ENCODE measurements at places on chromosomes 12 and 14.

DNA sequence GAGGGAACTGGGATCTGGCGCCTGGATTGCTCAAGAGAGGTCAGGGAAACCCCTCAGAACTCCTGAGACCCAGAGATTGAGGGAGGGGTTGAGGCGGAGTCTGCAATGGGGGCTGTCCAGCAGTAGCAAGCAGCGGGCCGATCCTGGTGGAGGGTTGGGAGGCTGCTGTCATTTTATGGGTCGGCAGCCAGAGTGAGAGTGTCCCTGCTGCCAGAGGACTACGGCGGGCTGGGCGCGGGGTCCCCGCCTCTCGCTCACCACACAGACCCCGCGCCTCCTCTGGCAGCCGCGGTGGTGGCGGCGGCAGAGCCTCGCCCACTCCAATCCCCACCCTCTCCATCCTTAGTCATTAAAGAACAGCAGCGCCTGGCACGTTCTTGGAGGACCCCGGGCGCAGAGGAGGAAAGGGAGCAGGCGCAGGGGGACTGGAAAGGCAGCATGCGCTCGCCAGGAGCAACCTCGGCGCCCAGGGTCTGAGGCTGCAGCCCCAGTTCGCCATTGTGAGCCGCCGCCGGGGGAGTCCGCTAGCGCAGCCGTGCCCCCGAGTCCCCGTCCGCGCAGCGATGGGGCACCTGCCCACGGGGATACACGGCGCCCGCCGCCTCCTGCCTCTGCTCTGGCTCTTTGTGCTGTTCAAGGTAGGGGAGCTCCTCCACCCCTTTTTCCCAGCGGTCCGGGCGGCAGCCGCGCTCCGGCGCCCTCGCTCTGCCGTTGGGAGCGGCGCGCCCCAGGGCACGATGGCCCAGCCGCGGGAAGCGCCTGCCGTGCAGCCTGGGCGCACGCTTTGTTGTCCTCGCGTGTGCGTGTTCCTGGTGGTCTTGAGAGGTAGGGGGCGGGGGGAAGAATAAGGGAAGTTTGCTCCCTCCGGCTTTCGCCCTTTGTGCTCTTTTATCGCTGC, at the start of gene PTPRO:
PTPRO (plus strand) TSS at position 345 of the 898 bp plus-strand sequence.
- no peak for DNase-seq

DNA sequence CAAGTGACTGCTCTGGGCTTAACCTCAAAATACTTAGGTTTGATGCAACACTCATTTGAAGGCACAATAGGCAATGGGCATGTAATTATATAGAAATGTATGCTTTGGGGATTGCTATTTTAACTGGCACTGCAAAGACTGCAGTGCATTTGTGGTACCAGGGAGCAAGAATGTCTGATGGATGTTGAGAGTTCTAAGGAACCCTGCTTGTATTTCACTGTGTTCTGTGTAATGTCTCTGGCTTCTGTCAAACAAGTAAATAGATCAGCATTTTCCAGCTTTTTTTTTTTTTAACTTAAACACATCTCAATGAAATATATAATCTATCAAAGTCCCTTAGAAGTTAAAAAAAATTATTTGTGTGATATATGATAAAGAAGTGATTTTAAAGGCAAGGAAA, 94.8 kb upstream of the ATP2B1 start:
- no peak for DNase-seq

DNA sequence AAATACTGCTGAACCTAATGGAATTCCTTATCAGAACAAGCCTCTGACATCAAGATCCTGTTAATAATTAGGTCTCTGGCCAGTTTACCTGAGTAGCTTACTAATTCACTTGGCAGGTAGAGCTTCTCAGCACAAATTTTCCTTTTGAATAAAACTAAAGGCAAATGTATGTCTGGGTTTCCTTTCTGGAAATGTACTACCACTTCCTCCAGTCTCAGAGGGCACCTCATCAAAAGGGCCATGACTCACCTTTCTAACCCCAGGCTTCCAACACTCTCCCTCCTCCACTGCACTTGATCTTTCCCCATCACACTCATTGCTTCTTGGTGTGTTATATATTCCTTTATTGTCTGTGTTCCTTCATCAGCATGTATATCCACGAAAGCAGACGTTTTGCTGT, 90.5 kb downstream of the SLC2A13 start:
- no peak for DNase-seq

- no peak for DNase-seq
These were observed 61.8 kb upstream of the DIO3 start for GRCh38 chr14:101499513-101499912.

- no peak for DNase-seq
These were observed 48.0 kb downstream of the ETNK1 start for GRCh38 chr12:22672951-22673350.

- no peak for DNase-seq
These were observed 53.5 kb downstream of the NUAK1 start for GRCh38 chr12:106085213-106085612.

GRCh38 chr12:46237371-46238045, 31.3 kb downstream of the SLC38A1 start:
- no peak for DNase-seq

DNA sequence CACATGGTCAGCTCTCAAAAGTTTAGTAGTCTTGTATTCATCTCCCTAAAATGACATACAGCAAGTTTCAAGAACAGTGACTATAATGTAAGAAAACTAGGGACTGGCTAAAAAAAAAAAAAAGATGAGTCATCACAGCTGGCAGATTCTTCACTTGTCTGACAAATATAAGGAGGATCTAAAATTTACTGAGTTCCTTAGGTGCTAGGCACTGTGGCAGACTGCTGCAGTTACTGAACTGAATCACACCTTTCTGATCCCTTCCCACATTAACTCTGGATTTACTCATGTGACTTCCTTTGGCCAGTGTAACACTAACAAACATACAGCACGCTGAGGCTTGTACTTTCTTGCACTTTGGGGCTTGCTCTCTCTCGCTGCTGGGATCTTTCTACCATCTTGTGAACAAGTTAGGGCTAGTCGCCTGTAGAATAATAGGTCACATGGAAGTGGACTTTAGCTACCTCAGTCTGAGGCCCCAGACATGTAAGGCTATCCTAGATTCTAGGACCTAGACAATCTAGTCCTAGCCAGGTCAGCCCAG, 32.1 kb downstream of the BAZ1A start:
- DNase-seq = no peak

- DNase-seq = no peak
These were observed 25.1 kb downstream of the TESPA1 start for GRCh38 chr12:54959291-54960018.

GRCh38 chr12:118964988-118965387, 16.4 kb upstream of the SRRM4 start:
- no peak for DNase-seq

- DNase-seq = no peak
These were observed 55.9 kb upstream of the TSPAN11 start for GRCh38 chr12:30870491-30871265.

GRCh38 chr12:25553098-25553497, at the start of gene LMNTD1:
LMNTD1 (minus strand) TSS chr12:25553283; CDS start chr12:25552959, 324 bp downstream.
- DNase-seq = no peak

- peak; percentile 46 for DNase-seq
These were observed 2.5 kb upstream of the CACNA2D4 start for GRCh38 chr12:1920971-1921370.

DNA sequence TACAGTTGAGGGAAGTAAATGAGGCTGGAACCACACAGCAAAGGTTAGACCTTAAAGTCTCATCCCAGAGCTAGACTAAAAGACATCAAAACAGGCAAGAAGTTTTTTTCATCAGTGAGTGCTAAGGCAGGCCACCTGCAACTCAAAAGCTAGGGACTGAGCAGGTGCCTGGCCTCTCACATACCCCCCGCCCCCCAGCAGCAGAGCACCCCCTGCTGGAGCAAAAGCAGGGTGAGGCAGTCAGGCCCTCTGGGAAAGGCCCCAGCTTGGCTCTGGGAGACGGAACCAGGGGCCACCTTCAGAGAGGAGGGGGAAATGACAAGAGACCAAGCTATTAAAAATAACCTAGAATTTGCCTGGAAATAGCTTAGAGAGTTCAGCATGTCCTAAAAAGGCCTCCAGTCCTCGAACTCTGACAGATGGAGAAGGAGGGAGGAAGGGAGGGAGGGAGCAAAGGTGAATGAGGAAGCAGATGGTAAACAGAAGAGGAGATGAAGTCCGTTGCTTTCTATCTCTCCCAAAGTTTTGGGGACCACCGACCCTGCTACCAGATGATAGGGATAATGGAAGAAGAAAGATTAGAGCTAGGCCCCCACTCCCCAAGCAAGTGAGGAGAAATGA, 1.8 kb downstream of the ITGA7 start:
- no peak for DNase-seq

DNA sequence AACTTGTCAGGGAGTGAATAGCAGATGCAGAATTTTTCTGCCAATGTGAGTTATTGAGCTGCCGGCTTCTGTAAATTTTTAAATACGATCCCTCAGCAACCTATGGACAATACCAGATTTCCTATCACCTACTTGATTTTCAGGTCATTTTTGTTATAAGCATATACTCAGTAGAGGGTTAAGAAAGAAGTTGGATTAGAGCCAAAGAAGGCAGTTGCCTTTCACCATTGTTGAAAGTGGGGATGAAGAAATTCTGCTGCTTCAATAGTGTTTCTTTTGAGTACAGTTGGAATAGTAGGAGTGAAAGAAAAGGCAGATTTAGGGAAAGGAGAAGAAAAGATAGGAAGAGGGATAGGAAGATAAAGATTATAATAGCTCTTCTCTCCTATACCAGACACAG, 197.1 kb downstream of the ATP23 start:
- DNase-seq = no peak

- no peak for DNase-seq
These were observed at the start of gene BCL2L2 for GRCh38 chr14:23306412-23307145. BCL2L2 (plus strand) TSS chr14:23306833; CDS start chr14:23307768, 935 bp downstream.

- DNase-seq = peak; percentile 68
These were observed 34.4 kb downstream of the WBP11 start for GRCh38 chr12:14768823-14769405.

DNA sequence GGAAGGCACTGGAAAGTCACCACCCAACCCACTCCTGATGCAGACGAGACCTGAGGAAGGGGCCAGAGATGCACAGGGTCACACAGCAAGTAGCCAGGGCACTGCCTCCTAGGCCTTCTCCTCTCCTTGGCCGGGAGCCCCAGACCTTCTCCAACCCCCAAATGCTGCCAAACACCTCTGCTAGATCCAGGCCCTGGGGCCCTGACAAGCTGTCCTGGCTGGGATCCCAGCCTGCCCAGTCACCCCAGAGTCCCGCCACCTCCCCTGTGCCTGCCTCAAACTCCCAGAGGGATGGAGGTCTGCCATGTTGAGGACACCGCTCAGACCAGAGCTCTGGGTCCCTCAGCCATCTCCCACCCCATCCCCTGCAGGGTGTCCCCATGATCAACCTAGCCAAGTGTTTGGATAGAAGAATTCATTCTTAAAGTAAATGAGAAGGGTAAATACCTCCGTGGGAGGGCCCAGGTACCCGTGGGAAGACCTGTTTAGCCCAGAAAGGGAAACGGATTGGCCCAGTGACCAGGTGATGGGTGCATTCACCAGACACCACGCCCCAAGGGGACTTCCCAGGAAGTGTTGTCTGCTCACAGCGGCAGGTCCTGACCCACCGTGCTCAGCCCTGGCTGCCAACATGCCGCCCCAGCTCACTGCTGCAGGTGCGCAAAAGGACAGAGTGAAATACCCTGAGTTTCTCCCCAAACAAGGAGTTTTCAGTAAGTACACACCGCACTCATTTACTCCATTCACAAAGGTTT, 4.6 kb upstream of the DIO3 start:
- DNase-seq = no peak

DNA sequence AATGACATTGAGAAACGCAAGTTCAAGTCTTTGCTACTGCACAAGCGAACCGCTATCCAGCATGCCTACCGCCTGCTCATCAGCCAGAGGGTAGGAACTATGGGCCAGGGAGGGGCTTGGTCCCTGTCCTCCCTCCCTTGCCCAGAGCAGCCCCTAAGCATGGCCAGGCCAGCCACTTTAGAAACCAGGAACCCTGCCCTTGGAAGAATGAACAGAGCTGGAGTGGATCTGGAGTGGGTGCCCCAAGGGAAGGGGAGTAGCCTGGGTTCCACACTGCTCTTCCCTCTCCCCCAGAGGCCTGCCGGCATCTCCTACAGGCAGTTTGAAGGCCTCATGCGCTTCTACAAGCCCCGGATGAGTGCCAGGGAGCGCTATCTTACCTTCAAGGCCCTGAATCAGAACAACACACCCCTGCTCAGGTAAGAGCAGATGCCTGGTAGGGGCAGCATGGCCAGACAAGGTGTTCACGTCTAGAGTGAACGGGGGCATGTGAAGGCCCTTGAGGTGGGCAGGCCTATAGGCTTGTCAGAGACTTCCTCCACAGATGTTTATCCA, 55.8 kb downstream of the TPCN1 start:
- DNase-seq = no peak

DNA sequence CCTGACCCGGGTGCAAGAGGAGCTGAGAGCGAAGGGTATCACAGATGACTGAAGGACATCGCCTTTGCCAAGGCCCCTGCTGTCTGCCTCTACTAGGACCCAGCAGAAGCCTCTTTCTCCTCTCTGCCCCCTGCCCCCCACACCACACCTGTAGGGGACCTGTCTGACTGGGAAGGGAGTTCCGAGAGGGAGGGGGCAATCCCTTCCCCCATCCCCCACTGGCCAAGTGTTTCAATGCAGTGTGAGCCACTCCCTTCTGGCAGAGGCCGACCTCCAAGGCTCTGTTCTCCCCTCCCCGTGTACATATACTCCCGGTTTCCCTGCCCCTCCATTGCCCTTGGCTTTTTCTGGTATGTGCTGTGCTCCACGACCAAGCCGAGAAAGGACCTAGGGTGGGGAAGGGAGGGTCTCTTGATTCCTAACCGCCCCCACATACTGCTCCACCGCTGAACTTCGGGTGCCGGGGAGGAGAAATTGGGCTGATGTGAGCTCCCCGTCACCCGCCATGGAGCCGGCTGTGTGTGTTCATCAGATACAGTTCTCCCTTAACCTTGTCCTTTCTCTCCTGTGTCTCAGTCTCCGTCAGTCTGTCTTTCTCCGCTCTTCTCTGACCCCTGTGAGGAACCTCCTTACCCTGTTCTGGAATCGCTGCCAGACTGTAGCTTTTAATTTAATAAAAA, 2.0 kb upstream of the ARHGEF25 start:
- DNase-seq = no peak

- DNase-seq = peak; percentile 49
These were observed 157.1 kb upstream of the CCND2 start for GRCh38 chr12:4116251-4117111.

DNA sequence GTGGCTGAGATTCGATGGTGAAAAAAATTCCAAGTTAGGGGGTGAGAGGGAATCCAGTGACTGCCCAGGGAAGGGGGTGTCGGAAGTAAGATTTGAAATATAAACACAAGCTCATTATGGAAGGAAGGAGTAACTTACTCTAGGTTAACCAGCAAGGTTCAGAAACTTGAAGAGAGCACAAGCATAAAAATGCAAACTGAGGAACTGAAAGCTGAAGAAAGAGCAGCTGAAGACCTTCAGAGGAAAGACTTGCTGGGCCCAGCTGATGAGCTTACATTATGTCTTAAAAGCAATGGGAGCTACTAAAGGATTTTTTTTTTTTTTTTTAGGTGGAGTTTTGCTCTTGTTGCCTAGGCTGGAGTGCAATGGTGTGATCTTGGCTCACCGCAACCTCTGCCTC, 189.7 kb upstream of the GRIN2B start:
- no peak for DNase-seq

GRCh38 chr14:72780751-72781150, 113.2 kb downstream of the DPF3 start:
- no peak for DNase-seq

- no peak for DNase-seq
These were observed 8.7 kb upstream of the NCOR2 start for GRCh38 chr12:124576061-124576650.

- DNase-seq = no peak
These were observed 139.2 kb downstream of the KICS2 start for GRCh38 chr12:64082866-64083268.
